Stimulated activated CD8-positive, alpha-beta memory T cell treated with anti-CD3 and anti-CD28 coated beads, Interleukin-4, amount 100 ng/mL, for 1 hour (primary cell): ENCODE measurements at places on chromosomes 13 and 19.

GRCh38 chr19:1087813-1088415 lies 7.3 kb downstream of the POLR2E start:
- no peak for DNase-seq

DNA sequence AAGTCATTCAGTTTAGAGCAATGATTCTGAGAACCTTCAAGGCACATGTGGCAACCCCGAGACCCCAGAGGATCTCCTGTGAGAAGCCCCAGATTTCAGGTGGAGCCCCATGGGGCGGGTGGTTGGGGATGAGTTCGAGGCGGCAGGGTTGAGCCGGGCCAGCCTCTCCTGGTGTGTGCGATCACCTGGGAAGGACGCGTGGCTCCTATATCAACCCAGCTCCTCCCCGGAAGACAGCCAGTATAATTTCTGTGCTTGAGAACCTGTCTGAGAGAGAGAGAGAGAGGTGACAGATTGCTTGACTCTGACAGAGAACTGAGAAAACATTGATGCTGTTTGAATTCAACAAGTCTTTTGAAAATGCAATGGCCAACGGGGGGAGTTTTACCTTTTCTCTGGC lies 89.0 kb downstream of the TEX29 start:
- no peak for DNase-seq

DNA sequence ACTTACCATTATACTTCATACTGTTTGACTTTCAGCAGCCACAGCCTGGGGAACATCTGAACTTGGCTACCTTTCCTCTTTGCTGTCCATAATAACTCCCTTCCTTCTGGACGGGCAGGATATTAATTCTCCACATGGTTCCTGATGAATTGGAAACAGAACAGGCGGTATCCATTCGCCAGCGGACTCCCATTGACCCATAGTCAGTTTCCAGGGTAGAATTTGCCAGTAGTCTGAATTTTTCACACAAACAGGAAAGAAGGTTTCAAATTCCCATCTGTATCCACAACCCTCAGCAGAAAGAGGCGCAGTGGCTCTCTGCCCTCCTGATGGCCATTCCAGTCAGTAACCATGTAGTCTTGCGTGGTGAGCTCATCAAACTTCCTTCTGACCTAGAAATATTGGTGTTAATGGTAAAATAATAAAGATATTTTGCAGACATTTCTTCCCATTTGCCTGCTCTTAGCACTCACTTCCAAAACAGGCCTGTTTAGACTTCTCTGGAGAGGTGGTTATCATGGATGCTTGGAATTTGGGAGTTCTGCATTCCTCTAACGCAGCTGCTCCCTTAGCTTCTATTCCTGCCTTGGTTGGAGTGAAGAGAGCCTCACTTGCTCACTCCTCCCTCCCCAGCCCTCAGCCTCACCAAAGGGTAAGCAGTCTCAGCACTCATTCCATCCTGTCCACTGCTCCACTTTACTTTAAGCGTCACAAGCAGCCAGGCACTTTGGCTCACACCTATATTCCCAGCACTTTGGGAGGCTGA lies 75.0 kb upstream of the OXGR1 start:
- DNase-seq = no peak

DNA sequence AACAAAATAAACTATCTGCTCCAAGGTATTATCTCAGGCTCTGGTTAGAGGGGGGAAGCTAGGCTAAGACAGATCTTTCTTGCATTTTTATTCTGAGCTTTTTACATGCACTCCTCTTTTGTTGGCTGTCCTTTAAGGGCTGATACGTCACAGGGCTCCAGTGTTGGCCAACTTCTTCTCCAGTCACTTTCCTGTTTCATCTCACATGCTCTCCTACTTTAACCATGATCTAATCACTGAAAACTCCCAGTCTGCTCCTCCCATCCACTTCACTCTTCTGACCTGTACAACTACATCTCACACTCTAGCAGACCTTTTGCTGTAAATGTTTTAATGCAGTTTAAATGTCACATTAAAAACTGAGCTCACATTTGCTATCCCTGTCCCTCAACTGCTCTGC lies 510.0 kb upstream of the KLF12 start:
- DNase-seq = no peak

- no peak for DNase-seq
Observed at GRCh38 chr19:21593502-21593901, 88.1 kb downstream of the ZNF429 start.

GRCh38 chr13:51993713-51994112 lies 17.5 kb downstream of the ATP7B start:
- no peak for DNase-seq

DNA sequence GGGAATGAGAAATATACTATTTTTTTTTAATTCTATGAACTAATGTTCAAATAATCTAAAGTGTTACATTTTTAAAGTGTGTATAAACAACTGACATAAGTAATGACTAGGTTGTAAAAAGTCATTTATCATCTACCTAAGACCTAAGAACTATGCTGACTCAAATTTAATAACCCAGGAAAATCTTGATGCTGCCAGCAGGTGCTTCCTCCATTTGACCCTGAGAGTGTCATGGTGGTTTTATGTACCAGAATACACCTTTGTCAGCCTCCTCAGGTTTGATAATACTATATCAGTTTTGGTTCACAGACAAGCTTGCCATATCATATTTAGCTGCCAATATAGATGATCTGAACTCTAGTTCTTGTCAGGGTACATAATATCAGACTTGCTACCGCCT lies 1151.2 kb downstream of the PCDH17 start:
- no peak for DNase-seq

GRCh38 chr19:4984438-4984990 lies 15.6 kb downstream of the KDM4B start:
- DNase-seq = no peak

DNA sequence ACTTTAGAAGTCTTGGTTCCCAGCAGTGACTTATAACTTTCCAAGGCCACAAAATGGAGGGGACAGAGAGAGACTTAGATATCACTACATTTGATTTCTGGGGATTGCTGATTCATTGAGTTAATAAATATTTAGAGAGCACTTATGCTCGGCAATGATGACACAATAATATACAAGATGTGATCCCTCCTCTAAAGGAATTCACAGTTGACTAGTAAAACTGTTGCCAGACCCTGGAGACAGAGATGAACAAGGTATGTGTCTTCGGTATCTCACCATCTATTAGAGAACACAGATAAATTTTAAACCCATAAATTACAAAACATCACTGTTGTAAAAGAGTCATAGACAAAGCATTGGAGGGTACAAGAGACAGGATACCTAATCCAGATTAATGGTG lies 437.5 kb downstream of the FOXO1 start:
- no peak for DNase-seq

GRCh38 chr13:112545856-112546255 lies 42.1 kb downstream of the TUBGCP3 start:
- DNase-seq = no peak

DNA sequence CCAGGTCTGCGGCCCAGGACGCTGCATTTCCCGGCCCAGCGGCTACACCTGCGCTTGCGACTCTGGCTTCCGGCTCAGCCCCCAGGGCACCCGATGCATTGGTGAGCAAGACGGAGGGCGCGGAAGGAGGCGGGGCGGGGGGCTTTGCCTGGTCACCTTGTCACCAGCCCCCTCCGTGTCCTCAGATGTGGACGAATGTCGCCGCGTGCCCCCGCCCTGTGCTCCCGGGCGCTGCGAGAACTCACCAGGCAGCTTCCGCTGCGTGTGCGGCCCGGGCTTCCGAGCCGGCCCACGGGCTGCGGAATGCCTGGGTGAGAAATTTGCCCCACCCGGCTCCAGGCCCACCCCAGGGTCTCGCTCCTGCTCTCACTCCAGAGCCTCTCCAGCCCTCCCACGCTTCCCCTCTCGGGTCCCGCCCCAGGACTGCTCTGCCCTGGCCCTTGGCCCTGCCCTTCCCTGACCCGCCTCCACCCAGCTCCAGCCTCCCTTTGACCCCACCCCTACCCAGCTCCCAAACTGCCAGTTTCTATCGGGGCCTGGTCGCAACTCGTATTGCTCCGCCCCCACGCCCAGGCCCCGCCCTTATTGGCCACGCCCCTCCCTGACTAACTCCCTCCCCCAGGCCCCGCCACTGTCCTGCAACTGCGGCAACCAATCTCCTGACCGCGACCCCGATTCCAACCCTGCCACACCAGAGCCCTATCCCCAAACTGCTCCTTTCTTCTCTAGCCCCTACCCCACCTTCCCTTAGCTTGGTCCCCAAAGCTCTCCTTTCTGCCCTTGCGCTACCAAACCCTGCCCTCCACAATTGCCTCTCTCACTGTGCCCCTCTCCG lies 8.6 kb downstream of the LTBP4 start:
- DNase-seq = peak; percentile 71

DNA sequence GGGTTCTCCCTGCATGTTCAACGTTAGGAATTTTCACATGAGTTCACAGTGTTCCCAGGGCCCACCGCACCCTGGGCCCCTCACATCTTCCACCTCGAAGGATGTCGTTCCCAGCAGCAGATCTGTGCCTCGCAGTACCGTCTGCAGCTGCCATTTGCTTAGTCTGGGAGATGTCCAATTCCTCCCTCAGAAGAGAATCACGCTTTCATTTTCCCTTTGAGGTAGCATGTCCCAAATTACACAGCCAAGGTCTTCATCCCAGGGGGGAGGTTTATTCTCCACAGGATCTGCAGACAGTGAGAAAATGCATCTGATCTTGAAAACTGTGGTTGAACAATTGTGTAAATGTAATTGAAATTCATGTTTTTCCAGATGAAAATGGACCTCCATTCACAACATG lies 150.2 kb downstream of the DCT start:
- no peak for DNase-seq

DNA sequence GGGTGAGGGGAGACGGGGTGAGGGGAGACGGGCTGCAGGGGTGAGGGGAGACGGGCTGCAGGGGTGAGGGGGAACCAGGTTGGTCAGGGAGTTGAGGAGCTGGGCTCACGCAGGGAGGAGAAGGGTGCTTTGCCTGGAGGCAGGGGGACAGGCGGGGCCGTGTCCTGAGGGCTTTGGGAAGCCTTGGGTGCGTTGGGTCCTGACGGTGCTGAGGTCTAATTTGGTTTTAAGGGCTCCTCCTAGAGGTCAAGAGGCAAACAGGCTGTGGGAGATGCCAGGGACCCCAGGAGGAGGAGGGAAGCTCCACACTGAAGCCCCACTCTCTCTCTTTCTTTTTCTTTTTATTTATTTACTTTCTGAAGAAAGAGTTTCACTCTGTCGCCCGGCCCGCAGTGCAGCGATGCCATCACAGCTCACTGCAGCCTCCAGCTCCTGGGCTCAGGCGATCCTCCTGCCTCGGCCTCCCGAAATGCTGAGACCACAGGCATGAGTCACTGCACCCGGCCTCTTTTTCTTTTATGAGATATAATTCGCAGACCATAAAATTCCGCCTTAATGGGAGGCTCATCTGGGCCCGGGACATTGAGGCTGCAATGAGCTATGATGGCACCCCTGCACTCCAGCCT lies 9.3 kb upstream of the MISP start:
- DNase-seq = no peak

DNA sequence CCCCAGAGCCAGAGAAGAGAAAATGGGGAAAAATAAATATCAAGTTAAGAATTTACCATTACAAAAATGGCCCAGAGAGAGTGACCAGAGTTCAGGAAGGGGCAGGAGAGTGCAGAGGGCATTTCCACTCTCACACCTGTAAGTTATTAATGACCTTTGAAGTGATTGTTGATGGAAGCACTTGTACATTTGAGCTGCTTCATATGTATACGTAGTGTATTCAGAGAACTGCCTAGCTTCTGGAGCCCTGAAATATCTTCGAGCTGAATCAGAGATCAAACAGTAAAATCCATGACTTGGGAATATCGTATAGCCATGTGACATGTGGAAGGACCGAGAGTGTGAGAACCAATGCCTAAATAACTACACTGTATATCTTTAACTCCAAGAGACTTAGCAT lies 49.2 kb upstream of the PCCA start:
- DNase-seq = no peak

- DNase-seq = no peak
Observed at GRCh38 chr13:38979891-38980749, 10.5 kb downstream of the STOML3 start.

- no peak for DNase-seq
Observed at GRCh38 chr19:47398707-47399597, 20.4 kb downstream of the MEIS3 start.

DNA sequence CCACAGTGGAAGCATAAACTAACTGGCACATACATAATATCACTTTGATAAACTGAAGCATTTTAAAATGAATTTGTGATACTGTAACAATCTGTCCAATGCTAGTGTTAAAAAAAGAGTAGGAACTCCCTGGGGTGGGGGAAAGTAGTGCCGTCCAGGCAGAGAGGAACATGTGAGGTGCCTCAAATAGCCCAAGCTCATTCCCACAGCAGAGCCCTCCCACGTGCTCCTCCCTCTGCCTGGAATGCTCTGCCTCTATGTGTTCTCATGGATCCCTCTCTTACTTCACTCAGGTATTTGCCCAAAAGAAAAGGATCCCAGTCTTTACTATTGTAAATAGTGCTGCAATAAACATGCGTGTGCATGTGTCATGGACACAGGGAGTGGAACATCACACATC lies 188.1 kb downstream of the NHLRC3 start:
- DNase-seq = no peak

- no peak for DNase-seq
Observed at GRCh38 chr13:97348569-97349100, 85.3 kb upstream of the RAP2A start.

- DNase-seq = no peak
Observed at GRCh38 chr19:47215581-47215980, 15.4 kb downstream of the BBC3 start.

- DNase-seq = no peak
Observed at GRCh38 chr13:49586717-49587116, 1.4 kb upstream of the RCBTB1 start.

DNA sequence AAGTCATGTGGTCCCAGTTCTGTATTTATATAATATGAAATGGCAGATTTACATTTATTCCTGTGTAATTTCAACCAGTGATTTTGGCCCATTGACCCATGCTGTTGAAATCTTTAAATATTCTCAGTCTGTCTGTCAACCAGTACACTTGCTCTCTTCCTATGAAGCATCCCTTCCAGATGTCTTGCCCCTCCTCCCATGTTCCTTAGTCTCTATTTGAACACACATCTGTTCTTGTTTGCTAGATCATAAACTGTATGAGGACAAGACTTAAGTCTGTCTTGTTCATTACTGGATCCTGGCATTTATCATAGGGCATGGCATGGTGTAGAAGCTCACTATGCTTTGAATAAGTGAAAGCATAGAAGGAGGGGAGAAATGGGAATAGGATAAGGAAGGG lies 34.9 kb downstream of the STARD13 start:
- no peak for DNase-seq

DNA sequence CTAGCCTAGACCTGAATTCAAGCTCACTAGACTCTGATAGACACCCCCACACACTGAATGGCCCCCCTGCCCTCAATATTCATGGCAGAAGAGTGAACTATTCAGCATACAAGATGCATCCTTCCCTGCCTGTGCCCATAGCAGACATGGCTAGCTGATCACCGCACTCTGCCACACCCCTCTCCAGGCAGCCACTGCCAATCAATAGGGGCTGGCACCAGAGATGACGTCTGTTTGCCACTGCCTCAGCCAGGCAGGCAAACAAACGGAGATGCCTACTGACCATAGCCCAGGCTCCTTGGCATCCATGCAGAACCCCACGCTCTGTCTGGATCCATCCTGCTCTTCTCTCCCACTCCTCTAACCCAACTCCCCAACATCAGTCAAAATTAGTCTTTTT lies 13.8 kb upstream of the NPAS1 start:
- no peak for DNase-seq
